ENCODE measurements at places on chromosomes 3 and 15.

- DNase-seq: no peak
These were observed 89.9 kb upstream of the RORA start for GRCh38 chr15:61318802-61319525.

DNA sequence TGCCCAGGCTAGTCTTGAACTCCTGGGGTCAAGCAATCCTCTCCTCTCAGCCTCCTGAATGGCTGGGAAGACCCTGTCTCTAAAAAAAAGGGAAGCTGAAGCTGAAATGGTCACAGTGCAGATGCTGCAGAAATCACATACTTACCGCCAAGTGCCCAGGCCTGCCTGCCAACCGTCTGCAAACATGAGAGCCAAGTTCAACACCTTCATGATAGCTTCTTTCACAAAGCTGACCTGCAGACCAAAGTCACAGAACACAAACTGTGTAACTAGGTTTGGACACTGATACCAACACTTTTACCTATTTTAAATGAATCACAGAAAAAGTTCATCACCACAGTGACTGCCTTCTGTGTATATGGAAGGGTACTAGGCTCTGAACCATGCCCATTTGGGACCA lies 22.8 kb upstream of the CYFIP1 start:
- DNase-seq: no peak

GRCh38 chr3:102307442-102307841 lies 127.4 kb upstream of the ZPLD1 start:
- DNase-seq: no peak

GRCh38 chr15:39828374-39828931 lies 45.8 kb upstream of the FSIP1 start:
- DNase-seq: no peak

DNA sequence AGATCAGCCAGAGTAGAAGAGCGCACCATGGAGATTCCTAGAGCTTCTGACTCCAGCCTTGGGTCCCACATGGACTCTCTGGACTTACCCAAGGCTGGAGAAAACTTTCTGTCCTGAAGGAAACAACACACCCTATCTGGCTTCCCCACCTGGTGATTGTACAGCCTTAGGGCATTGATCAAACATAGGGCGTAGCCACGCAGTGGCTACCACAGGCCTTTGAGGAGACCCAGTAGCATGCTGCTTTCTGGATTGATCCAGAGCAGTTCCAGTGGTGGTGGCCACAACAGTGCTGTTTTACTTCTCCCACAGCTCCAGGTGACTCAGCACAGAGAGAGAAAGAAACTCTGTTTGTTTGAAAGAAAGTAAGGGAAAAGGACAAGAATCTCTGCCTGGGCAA lies 23.5 kb downstream of the PYDC2 start:
- DNase-seq: no peak

- DNase-seq: no peak
These were observed 346.6 kb downstream of the CNTN6 start for GRCh38 chr3:1439395-1439794.

DNA sequence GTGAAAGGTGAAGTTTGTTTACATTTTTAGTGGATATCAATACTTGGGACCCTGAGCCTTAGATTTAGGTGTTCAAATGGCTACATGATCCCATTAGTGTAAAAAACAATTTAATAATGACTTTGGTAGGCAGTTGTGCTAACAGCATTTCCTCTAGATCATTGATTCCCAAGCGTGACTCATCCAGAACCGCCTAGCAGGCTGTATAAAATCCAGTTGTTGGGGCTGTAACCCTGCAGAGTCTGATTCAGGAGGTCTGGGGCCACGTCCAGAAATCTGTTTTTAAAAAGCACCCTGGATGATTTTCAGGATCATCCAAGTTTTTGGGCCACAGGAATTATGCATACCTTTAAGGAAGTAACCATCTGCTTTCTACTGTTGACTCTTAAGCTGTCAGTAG lies 156.4 kb downstream of the TP63 start:
- no peak for DNase-seq

GRCh38 chr3:37823189-37823588 lies 38.5 kb upstream of the CTDSPL start:
- DNase-seq: no peak

- no peak for DNase-seq
These were observed 394.6 kb upstream of the IL12A start for GRCh38 chr3:159593927-159594605.

- DNase-seq: no peak
These were observed 482.2 kb downstream of the SQOR start for GRCh38 chr15:46117071-46117470.

DNA sequence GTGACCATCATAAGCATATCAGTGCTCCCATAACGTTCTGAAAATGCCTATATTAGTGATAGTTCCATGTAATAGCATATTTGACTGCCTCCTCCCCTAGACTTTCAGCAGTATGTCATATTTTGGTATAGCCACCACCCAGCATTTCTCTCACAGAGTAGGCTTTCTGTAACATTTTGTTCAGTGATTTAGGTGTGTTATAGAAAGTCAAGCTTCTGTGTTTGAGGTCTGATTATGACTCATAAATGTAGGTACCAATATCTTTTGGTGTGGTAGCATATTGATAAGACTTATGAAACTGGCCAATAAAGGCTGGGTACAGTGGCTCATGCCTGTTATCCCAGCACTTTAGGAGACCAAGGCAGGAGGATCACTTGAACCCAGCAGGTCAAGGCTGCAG lies 34.3 kb upstream of the ZMAT3 start:
- DNase-seq: no peak

DNA sequence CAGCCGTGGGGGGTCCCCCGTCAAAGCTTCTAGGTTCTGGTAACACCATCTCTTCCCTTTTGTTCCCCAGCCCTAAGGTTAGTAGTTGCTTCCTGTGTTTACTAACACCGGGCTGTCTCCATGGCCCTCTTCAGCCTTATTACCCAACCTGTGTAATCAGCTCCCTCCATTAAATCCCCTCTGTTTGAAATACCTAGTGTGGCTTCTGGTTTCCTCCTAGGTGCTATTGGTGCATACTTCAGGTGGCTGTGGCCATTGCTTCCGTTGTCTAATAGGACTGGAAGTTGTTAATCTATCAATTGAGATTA lies 35.3 kb downstream of the MOBP start:
- DNase-seq: no peak

- DNase-seq: no peak
These were observed 430.2 kb downstream of the LPP start for GRCh38 chr3:188584162-188584529.

DNA sequence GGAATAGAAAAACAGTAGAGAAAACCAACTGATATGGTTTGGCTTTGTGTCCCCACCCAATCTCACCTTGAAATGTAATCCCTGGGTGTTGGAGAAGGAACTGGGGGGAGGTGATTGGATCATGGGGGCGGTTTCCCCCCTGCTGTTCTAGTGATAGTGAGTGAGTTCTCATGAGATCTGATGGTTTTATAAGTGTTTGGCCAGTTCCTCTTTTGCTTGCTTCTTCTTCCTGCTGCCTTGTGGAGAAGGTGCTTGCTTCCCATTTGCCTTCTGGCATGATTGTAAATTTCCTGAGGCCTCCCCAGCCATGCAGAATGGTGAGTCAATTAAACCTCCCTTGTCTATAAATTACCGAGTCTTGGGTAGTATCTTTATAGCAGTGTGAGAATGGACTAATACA lies 48.4 kb downstream of the EOMES start:
- no peak for DNase-seq

GRCh38 chr3:124091716-124092115 lies 99.8 kb upstream of the ROPN1 start:
- no peak for DNase-seq

DNA sequence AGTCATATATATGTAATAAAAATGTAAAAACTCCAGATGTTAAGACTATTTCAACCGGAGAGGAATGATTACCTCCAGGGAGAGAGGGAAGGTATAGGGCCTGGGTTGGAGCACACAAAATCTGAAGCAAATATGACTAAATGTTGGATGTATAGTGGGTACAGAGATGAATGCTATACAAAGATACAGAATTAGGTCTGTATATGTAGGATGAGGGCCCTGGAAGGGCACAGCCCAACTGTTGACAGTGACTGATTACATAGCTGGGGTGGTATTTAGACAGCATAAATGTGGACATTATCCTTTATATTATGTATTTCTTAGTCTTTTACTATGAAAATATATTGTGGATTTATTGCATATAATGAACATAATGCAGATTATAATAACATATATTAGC lies 94.4 kb upstream of the SPATA12 start:
- no peak for DNase-seq

DNA sequence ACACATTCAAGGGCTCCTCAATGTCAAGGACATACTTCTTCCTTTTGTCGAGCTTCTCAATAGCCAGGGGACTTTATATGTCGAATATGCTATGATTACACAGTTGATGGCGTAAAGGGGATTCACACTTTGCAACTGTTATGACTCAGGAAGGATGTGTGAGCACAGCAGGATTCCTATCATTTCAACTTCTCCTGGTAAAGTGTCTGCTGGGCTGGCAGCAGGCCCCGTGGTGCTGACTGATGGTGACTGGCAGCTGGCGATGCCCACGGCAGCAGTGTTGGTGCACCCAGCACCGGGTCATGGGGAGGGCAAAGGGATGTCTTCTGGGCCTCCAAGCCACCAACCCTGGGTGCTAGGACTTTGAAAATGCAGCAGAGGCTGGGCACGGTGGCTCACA lies 44.8 kb upstream of the GNB5 start:
- no peak for DNase-seq

- DNase-seq: no peak
These were observed 254.6 kb upstream of the RBMS3 start for GRCh38 chr3:29026286-29026685.

- DNase-seq: no peak
These were observed 43.2 kb upstream of the TSEN2 start for GRCh38 chr3:12440927-12441714.

DNA sequence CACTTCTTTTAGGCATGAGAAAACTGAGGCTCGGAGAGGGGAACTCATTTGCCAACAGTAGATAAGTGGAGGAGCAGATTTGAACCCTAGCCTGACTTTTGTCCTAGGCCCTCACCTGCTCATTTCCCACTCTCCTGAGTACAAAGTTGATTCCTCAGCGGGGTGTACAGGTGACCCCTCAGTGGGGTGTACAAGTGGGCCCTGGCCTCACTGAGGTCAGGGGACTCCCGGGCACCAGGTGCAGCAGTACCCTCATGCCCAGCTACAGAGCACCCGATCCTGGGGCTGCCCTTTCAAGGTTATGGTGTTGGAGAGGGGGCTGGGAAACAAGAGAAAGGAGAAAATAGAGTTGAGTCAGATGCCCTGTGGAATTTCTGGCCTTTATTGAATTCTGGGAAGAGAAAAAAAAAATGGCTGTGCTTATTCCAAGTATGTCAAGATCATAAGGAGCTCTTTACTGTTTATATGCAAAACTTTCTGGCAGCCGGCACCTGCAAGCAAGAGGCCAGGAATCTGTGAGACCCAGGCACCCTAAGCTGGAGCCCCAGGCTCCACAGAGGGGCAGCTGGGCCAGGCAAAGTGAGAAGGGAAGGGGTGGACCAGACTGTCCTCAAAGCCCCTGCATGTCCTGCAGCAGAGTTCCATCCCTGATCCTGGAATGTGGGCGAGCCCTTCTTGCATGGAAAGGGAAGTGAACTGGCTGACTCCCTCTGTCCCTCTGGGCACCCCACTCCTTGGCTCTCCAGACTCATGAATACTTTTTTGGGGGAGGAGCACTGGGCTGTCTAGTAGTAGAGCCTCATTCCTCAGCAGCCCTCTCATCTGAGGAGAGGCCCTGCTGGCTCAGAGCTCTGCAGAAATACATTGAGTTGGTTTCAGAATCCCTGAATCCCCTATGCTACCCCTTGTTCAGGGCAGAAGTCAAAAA lies 43.1 kb downstream of the AMOTL2 start:
- DNase-seq: no peak

DNA sequence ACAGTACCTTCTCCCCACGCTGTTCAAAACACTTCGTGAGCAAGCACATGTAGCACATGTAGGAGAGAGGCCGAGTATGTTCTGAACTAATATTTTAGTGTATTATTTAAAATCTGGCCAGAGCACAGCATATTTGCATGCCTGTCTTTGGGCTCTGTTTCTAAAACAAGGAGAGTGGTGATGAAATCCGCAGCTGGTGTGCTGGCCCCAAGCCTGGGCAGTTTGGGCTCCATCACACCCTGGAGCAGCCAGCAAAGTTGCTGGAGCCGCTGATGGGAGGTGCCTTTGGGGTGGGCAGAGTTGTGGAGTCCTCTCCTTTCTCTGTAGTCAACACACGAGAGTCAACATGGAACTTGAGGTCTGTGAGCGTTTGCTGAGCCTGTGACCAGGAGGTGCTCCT lies 116.6 kb downstream of the SLCO3A1 start:
- DNase-seq: no peak

GRCh38 chr15:80992441-80992840 lies 2.8 kb upstream of the MESD start:
- DNase-seq: no peak

- DNase-seq: no peak
These were observed 206.6 kb upstream of the MDFIC2 start for GRCh38 chr3:70519026-70519425.

GRCh38 chr3:196835086-196835485 lies 32.6 kb upstream of the SENP5 start:
- DNase-seq: no peak

GRCh38 chr3:95607926-95608325 lies 1206.5 kb upstream of the EPHA6 start:
- no peak for DNase-seq

DNA sequence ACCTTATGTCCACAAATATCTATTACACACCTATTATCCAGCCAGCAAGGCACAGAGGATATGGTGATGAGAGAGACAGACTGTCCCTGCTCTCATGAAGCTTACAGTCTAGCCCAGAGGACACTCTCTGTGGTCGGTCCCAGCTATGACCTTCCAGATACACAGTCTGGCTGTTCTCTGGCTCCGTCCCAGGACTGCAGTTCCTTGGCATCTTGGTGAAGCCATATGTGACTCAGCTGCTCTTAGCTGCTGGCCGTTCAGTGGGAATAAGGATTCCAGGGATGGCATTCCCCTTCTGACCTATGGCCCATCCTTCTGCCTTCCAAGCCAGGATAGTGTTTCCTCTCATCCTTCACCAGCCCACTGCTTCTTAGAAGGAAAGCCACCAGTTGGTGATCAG lies 30.8 kb downstream of the MEX3B start:
- DNase-seq: no peak

DNA sequence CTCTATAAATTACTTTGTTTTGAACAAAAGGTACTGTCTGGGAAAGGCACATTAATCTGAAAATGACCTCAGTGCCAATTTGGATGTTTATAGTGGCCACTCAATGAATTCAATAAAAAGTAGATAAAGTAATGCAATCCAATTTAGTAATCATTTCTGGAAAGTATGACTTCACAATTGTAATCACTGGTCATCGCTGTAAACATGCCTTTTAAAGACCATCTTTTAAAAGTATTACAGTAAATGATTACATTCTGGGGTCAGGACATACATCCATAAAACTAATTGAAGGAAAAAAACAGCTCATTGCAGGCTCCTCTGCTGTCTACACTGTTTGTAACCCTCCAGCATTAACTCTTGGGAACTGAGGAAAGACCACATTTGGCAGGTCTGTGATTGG lies 43.2 kb downstream of the HRH1 start:
- DNase-seq: no peak

Data from GM20000 (cell line).